ENCODE measurements at places on chromosomes 2 and 18. TPM values are rescaled to one million over a fixed set of nuclear protein-coding genes. Genes with fewer than 3 reads are reported as not detected.

The C18orf54 gene
- polyA plus RNA-seq, result 0.25 TPM

The CROCC2 gene
- 0.01 TPM for polyA plus RNA-seq

The SH2D6 gene
- polyA plus RNA-seq, result not detected

The TRAPPC12 gene
- polyA plus RNA-seq, result 45.2 TPM

The IKZF2 gene
- 0.90 TPM for polyA plus RNA-seq

The GATA6 gene
- 30.5 TPM for polyA plus RNA-seq

The LINC00305 gene
- polyA plus RNA-seq, result not detected

The HRH4 gene
- 0.11 TPM for polyA plus RNA-seq

The TMEM178A gene
- 1.5 TPM for polyA plus RNA-seq

The HOXD4 gene
- 0.79 TPM for polyA plus RNA-seq
